ENCODE measurements at places on chromosomes 6 and 20.
A peak's percentile ranks its signal among the peaks of the same experiment; 100 is the strongest.

DNA sequence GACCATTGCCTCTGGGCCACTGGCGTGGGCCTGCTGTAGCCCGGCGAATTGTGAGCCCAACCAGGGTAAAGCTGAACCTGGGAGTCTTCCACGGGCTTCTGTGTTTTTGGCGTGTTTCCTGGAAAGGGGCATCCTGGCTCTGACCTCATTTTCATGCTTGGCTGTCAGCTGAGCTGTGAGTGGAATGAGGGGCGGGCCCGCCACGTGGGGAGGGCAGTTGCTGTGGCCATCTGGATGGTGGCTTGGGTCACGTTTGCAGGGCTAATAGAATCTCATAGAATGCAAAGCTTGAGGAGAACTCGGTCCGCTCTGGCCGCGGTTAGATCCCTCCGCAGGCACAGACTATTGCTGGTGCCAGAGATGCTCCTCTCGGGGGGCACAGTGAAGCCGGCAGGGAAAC is 263.0 kb downstream of the SMOC2 start:
- peak; percentile 24 for DNase-seq

DNA sequence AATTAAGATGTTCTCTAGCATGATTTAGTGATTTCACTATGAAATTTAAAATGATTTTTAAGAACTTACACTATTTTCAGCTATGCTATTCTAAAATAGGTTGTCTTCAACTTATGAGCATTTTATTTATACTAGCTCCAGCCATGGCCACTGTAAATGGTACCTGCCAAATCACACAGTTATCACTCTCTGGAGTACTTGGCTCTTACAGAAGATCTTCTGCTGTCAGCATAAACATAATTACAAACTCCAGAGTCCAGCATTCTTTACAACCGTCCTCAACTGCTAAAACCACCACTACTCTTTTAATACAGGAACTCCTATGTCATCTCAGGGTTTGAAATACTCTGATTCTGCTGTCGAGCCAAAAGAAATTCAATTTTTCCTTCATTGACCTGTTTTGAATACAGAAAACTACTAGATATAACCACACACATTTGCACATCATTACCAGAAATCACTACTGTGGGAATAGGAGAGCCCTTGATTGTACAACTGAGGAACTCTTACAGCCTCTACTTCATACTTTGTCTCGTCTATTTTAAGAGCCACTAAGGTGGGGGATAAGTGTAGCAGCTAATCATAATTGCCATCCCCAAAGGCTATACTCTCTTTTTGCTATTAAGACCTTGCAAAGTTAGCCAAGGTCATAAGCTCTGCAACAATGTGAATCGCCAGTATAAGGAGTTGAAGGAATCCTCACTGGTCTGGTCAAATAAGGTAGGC is 93.7 kb downstream of the PHIP start:
- no peak for DNase-seq

DNA sequence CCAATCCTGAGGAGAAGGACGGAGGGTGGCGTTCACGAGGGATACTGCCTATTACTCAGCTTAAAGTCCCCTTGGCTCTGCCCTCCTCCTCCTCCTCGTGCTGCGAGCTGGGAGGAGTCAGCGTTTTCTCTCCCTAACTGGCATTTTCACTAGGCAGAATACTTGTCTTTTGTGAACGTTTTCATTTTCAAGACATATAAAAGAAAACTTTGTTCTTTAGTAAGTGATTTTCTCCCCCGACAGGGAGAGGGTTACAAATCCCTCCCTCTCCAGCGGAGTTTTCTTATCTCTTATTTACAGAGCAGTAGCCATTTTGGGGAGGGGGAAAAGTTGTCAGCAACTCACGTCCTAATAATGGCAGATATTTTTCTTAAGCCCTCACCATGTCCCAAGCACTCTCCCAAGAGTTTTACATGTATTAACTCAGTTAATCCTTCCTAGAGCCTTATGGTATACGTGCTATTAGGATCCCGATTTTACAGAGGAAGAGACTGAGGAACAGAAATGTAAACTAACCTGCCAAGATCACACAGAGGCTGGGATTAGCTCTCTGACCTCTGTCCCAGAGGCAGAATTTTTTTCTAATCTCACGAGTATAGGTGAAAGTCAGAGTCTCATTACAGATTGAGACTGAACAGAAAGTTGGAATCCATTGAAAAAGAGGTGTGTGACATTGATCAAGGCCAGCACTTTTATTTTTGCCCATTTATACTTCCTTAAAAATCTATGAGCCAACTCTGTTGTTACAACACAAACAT is 30.0 kb upstream of the ZNF217 start:
- DNase-seq = peak; percentile 56

DNA sequence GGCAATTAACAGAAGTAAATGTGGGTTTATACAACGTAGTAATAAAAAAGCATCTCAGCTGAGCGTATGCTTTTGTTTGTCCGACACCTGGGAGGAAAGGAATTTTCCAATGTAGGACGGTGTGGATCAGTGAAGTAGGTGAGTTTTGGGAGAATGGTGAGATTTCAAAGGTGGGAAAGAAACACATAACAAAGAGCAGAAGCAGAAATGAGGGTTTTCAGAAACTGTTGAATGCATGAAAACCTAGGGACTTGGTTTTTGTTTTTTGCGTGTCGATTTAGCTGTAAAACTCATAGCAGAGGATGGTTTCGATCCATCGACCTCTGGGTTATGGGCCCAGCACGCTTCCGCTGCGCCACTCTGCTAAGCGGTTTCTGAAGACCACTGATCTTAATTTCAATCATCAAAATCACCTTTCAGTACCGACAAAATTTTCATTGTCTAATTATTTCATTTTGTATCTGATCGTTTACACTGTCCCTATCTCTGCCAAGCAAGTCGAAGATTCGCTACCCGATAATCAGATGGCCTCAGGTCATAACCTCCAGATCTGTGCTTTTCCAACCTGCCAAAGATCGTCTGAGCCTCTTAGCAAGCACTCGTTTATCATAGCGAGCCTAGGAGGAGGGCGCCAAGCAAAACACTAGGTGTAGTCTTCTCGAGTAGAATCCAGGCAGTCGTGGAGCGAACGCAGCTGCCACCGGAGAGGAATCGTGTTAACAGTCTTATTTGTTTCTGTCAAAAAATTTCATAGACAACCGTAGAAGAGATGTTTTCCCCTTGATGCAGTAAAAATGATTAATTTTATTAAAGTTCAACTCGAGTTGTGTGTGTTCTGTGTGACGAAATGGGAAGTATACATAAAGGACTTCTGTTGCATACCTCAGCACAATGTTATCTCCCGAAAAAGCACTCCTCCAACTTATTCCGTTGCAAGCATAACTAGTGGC is 20.9 kb upstream of the POM121L2 start:
- peak; percentile 42 for DNase-seq

DNA sequence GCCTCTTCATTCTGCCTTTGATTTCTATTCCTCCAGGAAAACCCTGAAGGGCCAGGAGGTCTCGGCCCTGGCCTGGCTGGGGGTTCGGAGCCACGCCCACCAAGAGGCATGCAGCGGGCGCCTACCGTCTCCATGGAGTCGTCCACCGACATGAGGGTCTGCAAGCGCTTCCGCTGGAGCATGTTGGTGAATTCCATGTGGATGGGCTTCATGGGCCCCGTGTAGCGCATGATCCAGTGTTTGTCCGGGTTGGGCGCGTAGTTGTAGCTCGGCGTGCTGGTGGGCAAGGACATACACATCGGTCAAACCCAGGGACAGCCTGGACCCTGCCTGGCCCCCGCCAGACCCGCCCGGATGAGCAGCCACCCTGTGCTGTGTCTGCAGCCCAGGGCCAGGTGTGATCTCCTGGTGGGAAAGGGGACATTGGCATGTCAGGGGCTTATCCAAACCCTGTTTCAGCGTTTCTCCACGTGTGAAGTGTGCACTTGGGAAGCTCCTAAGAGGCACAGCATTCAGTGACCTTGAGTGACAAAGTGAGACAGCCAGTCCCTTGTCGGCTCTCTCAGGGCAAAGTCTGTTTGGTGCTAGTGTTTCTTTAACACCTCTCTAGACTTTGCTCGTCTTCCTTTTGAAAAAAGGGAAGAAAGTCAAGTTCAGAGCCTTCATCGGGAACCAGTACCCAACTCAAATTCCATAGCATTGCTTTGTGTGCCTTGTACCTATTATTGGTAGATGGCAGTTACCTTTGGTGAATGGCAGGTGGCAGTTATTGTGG is 100.8 kb downstream of the SULF2 start:
- no peak for DNase-seq

GRCh38 chr6:82040405-82041221 is 206.9 kb downstream of the IBTK start:
- peak; percentile 60 for DNase-seq

DNA sequence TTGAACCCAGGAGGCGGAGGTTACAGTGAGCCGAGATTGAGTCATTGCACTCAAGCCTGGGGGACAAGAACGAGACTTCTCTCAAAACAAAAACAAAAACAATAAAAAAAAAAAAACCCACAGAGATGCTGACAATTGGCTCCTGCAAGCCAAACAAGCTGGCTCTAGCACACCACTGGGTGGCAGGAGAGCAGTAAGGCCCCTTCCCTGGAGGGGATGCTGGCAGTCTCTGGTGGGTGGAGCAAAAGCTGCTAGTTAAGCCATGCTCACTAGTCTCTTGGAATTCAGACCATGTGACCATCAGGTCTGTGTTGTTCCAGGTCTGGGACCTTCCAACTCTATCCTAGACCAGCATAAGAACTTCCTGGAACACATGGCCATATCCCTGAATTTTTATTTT is 18.9 kb upstream of the DSN1 start:
- DNase-seq = peak; percentile 53

GRCh38 chr6:150631283-150631983 is 31.7 kb downstream of the PLEKHG1 start:
- no peak for DNase-seq
